H9 (cell line): ENCODE measurements at places on chromosomes 16 and 17. TPM values are rescaled to one million over a fixed set of nuclear protein-coding genes. Genes with fewer than 3 reads are reported as not detected.
A peak's percentile ranks its signal among the peaks of the same experiment; 100 is the strongest.

DNA sequence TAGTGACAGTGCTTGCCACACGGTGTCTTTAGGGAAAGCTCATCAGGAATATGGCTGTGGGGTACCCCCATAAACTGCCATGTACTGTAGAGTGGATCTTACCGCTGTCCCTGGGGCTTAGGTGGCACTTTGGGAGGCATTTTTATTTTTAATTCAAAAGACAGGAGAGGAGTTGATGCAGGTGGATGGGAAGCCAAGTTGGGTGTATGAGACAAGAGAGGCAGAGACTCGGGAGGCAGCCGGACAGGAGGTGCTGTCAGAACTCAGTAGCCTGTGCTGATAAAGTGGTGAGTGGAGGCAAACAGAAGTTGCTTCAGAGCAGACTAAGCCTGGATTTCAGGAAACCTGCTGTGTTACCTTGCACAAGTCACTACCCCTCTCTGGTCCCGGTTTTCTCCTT lies 185.9 kb downstream of the TMEM132E start:
- peak; percentile 23 for DNase-seq
- no peaks in the 10 kb centered on the region for H3K36me3 ChIP-seq
- no peak overlapping the region for H3K27ac ChIP-seq
- no peak overlapping the region for H3K4me3 ChIP-seq
- 0 out of 2 replicates have a peak, but pooled peaks cover 2% of the 10 kb centered on the region for H3K27me3 ChIP-seq

- H3K36me3 ChIP-seq = peaks cover 22% of the 10 kb centered on the region
- H3K27me3 ChIP-seq = no peaks in the 10 kb centered on the region
- H3K4me1 ChIP-seq = no peaks in the 10 kb centered on the region; the same call in 1 of the 2 replicates
These were observed 8.8 kb downstream of the TMEM170A start for GRCh38 chr16:75455677-75456076.

DNA sequence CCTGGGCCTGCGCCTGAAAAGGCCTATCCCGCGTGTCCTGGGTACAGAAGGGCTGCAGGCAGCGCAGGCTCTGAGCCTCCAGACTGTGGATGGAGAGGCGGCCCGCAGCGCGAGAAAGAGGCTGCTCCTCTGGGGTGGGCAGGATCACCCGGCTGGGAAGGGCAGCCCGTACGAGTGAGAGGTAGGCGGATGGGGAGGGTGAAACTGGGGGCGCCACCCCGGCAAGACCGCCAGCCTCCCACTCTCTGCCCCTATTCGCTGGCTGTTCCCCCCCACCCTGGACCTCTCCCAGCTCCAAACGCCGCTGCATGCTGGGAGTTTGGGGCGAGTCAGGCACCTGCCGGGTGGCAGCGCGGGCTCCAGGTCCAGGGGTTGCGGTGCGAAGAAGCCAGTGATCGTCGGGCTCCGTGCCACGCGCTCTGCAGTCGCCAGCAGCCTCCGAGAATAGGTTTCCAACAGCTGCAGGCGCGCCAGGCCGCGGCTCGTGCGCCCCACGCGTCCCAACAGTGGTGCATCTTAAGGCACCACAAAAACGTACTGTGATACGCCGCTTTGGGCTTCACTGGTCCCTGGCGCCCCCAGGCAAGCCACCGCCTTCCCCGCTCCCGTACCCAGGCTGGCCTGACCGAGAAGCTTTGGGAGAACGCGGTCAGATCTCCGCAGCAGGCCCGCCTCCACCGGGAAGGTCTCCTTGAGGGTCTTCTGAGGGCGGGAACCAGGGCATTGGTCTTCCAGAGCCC lies 1.1 kb downstream of the NOXO1 start:
- DNase-seq = no peak
- peaks cover 22% of the 10 kb centered on the region for H3K27me3 ChIP-seq
- H3K4me3 ChIP-seq = peak overlapping the region; percentile 70
- H3K36me3 ChIP-seq = peaks cover 6% of the 10 kb centered on the region; the same call in 2 of the 3 replicates
- H3K4me1 ChIP-seq = no peaks in the 10 kb centered on the region

GRCh38 chr17:46777943-46778915 lies 40.3 kb downstream of the WNT3 start:
- H3K4me1 ChIP-seq = peaks cover under 1% of the 10 kb centered on the region; the same call in 1 of the 2 replicates
- no peak overlapping the region; the same call in 1 of the 3 replicates for H3K4me3 ChIP-seq
- H3K27me3 ChIP-seq = peaks cover 17% of the 10 kb centered on the region; the same call in 1 of the 2 replicates
- DNase-seq = no peak
- H3K36me3 ChIP-seq = 0 out of 2 replicates have a peak, but pooled peaks cover 3% of the 10 kb centered on the region

DNA sequence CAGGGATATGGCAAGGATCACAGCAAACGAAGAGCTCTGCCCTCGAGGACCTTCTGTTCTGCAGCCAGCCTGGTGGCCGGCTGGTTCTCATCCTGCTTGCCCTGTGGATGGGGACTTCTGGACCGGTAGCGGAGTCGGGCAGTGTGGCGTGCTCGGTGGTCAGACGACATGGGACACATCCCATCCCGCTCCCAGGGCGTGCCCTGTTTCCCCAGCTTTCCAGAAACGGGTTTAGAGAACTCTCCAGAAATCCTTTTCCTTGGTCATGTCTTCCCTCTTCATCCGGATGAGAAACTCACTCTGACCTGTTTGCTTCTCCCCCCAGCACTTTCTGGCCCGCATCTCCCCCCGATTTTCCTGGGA lies 115.8 kb downstream of the OR1D5 start:
- no peaks in the 10 kb centered on the region for H3K36me3 ChIP-seq
- H3K4me3 ChIP-seq = no peak overlapping the region
- H3K27me3 ChIP-seq = no peaks in the 10 kb centered on the region; the same call in 1 of the 2 replicates
- DNase-seq = no peak

GRCh38 chr17:49836111-49837030 lies 11.5 kb downstream of the TAC4 start:
- peaks cover 32% of the 10 kb centered on the region; the same call in 2 of the 3 replicates for H3K36me3 ChIP-seq
- H3K27ac ChIP-seq = no peak overlapping the region
- no peak for DNase-seq

DNA sequence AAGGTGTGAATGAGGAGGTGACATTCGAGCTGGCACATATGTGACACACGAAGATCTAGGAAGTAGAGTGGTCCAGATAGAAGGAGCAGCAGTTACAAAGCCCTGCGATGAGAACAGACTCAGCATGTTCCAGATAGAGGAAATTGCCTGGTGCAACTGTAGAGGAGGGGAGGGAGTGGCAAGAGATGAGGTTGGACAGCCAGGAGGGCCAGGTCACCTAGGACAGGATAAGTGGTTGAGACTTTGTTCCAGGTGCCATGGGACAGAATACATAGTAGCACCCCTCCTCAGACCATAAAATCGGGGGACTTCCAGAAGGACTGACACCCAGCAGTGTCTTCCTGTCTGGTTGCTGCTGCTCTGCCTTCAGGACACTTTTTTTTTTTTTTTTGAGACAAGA lies 11.0 kb upstream of the CENPT start:
- H3K27ac ChIP-seq = no peak overlapping the region
- peak overlapping the region; percentile 21; the same call in 1 of the 3 replicates for H3K4me3 ChIP-seq
- H3K36me3 ChIP-seq = peaks cover 29% of the 10 kb centered on the region
- DNase-seq = no peak
- peaks cover 6% of the 10 kb centered on the region; the same call in 1 of the 2 replicates for H3K4me1 ChIP-seq

DNA sequence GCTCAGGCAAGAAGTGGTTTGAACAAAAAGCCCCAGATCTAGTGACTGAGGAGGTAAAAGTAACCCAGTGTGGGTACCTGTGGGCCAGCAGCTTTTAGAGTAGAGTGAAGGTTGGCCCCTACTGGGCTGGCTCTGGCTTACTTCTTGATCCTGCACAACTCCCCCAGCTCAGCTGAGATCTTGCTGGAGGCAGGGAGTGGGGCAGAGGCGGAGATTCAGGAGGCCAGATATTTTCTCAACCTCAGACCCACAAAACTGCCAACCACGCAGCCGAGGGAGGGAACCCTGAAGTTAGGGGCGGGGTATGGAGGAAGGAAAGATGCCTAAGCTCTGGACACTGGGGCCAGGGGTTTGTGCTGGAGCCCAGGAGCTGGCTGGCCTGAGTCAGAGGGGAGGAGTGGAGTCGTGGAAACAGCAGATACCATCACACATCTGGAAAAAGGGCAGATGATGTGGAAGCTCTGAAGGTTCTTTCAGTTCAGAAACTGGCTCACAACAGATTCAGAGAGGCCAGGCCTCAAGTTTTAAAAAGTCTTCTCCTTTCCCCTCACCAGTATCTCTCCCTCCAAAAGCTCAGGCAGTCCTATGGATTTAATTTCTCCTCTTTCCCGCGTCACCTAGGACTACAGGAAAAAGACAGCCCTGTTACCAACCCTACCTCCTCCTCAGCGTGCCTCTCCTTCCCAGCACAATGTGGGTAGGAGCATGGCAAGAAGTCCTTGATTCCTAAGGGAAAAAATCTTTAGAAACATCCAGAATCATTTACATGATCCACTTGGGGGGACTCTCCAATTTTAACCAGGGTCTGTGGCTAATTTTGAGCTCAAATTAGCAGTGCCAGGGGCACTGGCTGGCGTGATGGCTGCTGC lies 48.1 kb downstream of the MYO18A start:
- no peak overlapping the region for H3K27ac ChIP-seq
- no peaks in the 10 kb centered on the region for H3K27me3 ChIP-seq
- H3K4me1 ChIP-seq = peaks cover 10% of the 10 kb centered on the region; the same call in 1 of the 2 replicates
- H3K4me3 ChIP-seq = no peak overlapping the region

DNA sequence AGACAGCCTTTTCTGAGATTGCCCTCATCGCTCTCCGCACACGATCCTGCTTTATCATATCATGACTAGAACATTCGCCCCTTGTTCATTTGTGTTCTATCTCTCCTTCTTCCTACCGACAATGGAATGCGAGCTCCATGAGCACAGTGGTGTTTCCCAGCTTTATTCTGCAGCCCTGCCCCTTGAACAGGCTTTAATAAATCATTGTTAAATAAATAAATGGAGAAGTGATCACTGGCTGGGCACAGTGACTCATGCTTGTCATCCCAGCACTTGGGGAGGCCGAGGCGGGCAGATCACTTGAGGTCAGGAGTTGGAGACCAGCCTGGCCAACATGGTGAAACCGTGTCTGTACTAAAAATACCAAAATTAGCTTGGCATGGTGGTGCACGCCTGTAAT lies 1063.3 kb upstream of the EEF2KMT start:
- no peak overlapping the region for H3K4me3 ChIP-seq
- H3K4me1 ChIP-seq = peaks cover 2% of the 10 kb centered on the region; the same call in 1 of the 2 replicates
- no peaks in the 10 kb centered on the region for H3K27me3 ChIP-seq

GRCh38 chr17:37368577-37368976 lies 7.2 kb upstream of the C17orf78 start:
- H3K4me1 ChIP-seq = no peaks in the 10 kb centered on the region; the same call in 1 of the 2 replicates
- H3K36me3 ChIP-seq = no peaks in the 10 kb centered on the region
- H3K27ac ChIP-seq = no peak overlapping the region

DNA sequence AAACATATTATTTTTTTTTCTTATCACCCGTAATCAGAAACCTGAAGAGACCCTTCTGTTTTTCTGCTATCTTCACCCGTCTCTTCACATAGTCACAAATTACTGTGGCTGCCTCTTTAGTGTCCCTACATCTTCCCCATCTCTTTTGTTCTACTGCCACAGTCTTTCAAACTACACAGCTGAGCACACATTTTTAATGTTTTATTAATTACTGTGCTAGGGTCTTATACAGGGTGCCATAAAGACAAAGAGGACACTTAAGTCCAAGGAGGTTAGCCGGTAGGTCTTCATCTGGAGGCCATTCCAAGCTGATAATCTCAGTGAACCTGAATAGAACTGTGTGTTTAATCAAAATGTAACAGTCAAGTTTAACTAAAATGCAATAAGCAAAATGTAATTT lies 20.7 kb downstream of the CNTNAP4 start:
- no peak overlapping the region for H3K4me3 ChIP-seq
- no peak overlapping the region for H3K27ac ChIP-seq
- H3K27me3 ChIP-seq = no peaks in the 10 kb centered on the region
- DNase-seq = no peak
- no peaks in the 10 kb centered on the region for H3K4me1 ChIP-seq

GRCh38 chr17:64411999-64412771 lies 21.5 kb upstream of the PECAM1 start:
- H3K4me1 ChIP-seq = peaks cover 2% of the 10 kb centered on the region; the same call in 1 of the 2 replicates
- H3K4me3 ChIP-seq = peak overlapping the region; percentile 74
- no peaks in the 10 kb centered on the region for H3K27me3 ChIP-seq
- DNase-seq = peak; percentile 84
- no peak overlapping the region for H3K27ac ChIP-seq
- no peaks in the 10 kb centered on the region for H3K36me3 ChIP-seq

- DNase-seq = peak; percentile 36
- no peaks in the 10 kb centered on the region for H3K36me3 ChIP-seq
- H3K4me3 ChIP-seq = no peak overlapping the region
These were observed 43.4 kb downstream of the METRNL start for GRCh38 chr17:83122834-83123233.

Gene PRR35
- 0.33 and 0.50 TPM in 2 replicates for total RNA-seq

Gene SEPTIN1
- total RNA-seq = 1.4 and 2.5 TPM in 2 replicates
